ENCODE measurements at places on chromosomes 2 and 18.

- DNase-seq = no peak
Measured at GRCh38 chr2:54871457-54872107, 148.1 kb downstream of the EML6 start.

- DNase-seq = no peak
Measured at GRCh38 chr2:56008661-56009431, 85.3 kb upstream of the EFEMP1 start.

- no peak for DNase-seq
Measured at GRCh38 chr2:112904883-112905282, 6.1 kb upstream of the IL37 start.

- DNase-seq = no peak
Measured at GRCh38 chr2:119574108-119574815, 30.0 kb downstream of the CFAP221 start.

DNA sequence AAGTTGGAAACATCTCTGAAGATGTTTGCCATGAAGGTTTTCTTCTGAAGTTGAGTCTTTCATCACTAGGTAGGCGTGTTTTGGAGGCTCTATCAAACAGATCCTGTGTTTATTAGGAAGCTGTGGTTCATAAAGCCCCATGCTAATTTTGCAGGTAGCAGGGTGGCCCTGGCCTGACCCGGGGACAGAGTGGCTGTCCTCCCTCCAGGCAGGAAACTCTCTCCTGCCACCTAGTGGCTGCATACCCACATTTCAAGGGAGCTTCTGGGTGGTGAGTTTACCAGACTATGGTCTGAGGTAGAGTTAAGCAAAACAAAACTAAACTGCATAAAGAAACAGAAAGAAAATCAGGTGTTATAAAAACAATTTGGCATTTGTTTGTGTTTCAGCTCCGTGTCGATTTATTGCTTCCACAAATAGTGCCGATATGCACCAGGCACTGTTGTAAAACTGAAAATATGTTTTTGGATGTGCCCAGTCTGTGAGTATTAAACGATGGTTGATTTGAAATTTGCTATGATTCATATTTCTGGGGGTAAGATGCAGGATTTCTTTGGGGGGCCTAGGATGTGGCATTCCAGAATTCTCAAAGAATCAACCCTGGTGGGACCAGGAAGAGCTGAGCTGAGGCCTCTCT is 26.0 kb upstream of the IL37 start:
- peak; percentile 41 for DNase-seq

DNA sequence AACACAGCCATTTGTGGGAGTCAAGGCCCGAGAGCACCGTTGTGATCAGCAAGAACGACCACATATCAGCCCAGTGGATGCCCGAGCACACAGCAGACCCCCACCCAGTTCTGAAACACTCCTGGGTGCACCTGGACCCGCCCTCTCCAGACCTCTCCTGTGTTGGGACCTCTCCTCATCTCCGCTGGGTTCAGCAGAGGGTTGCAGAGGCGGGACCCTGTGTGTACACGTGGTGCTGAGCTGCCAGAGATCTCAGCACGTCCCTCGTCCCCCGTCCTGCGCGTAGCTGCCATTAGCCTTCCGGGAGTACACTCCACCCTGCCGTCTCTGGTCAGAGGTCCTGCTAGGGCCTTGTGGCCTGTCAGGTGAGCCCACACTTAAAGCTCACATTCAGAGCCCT is 51.7 kb downstream of the ADI1 start:
- DNase-seq = no peak

GRCh38 chr2:217398860-217399259 is 539.0 kb upstream of the TNP1 start:
- DNase-seq = no peak

GRCh38 chr2:200403814-200404213 is 97.3 kb downstream of the SPATS2L start:
- DNase-seq = no peak

- peak; percentile 57 for DNase-seq
Measured at GRCh38 chr2:143284087-143284675, 155.0 kb downstream of the ARHGAP15 start.

- peak; percentile 48 for DNase-seq
Measured at GRCh38 chr18:3998698-3999333, 456.3 kb downstream of the DLGAP1 start.

DNA sequence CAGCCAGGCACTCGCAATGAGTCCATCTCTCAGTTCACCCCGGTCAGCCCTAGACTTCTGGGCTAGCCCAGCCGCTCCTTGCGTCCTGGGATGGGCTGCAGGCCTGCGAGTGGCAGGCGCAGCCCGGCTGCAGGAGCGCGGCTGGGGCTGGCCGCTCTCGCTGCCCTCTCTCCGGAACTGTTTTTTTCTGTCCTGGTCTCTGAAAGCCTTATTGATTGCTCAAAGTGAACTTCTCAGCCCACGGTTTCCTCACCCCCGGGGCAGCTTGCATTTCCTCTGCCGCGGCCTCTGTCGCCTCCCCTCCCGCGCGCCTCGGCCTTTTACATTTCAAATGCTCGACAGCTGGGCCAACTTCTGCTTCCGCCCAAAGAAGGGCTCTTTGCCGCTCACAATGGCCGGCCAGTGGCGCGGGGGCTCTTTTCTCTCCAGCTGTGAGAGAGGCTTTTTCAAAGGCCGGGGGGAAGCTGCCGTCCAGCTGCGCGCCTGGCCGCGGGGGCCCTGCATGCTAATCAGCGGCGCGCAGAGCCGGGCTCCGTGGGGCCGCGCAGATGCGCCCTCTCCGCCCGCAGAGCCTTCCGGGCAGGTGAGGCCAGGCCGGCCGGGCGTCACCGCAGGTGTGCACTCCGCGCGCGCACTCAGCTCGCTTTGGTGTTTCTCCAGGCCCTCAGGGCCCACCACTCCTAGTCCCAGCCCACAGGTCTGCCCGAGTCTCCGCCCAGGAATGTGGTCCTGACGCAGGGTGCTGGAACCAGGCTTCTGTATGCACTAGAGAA is 513.8 kb downstream of the RNF144A start:
- peak; percentile 32 for DNase-seq

- no peak for DNase-seq
Measured at GRCh38 chr2:197137826-197138477, 172.6 kb downstream of the ANKRD44 start.

DNA sequence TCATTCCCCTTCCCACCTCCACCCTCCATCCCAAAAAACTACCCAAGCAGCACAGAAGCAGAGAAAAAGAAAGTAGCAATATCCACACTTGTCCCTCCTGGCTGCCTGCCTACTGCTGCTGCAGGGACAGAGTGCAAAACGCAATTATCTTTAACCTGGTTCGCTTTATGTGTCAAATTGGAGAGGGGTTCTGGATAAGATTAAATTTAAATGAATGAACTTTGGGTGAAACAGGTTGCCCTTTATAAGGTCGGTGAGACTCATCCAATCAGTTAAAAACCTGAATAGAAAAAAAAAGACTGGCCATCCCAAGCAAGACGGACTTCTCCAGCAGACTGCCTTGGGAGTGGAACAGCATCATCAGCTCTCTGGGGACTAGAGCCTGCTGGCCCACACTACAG is 62.6 kb downstream of the ANKRD44 start:
- no peak for DNase-seq

- no peak for DNase-seq
Measured at GRCh38 chr2:144320491-144320890, 199.4 kb downstream of the ZEB2 start.

DNA sequence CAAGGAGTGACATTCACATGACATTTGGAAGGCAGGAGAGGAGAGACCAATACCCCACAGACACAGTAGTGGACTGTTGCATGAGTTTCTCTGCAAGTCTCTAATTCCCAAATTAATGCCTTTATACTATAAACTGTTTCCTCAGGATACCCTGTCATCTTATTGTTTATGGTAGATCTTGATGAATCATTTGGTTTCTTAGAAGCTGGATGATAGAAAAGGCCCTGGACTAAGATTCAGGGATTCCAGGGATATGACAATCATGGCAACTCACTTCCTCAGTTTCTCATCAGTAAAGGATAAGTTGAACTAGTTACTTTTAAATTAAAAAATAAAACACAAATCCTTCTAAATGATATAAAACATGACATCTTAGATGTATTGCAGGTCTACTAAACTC is 292.5 kb downstream of the TDRD15 start:
- DNase-seq = no peak

DNA sequence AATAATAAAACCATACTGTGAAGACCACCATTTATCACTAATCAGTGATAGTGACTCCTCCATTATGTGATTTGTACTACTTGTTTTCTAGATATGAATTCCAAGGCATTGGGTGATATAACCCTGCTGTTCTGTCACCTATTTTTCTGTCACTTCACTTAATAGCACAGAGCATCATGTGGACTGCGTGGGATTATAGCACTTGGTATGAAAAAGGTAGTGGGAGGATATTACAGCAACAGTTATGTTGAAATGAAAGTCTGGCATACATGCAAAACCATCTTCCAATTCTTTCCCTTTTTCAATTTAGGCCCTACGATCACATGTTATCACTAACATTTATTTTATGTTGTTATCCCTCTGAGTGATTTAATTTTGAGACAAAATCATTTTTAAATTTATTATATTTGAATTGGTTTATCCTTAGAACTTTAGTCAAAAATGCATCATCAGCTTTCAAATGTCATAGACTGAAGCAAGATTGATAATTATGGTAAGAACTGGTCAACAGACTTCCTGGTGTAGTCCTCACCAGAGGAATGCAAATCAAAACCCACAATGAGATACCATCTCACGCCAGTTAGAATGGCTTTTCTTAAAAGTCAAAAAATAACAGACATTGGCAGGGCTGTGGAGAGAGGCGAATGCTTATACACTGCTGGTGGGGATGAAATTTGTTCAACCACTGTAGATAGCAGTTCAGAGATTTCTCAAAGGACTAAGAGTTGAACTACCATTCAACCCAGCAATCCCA is 242.6 kb downstream of the IKZF2 start:
- DNase-seq = no peak

GRCh38 chr2:133652398-133652797 is 84.1 kb upstream of the NCKAP5 start:
- DNase-seq = no peak

GRCh38 chr2:26244309-26245230 is at the start of the genes HADHA and HADHB:
Gene HADHA, minus strand, starts transcription at chr2:26244632. Its CDS starts 36 bp downstream, at chr2:26244596.
Gene HADHB, plus strand, starts transcription at chr2:26244939. Its CDS starts 9,316 bp downstream, at chr2:26254255.
- DNase-seq = peak; percentile 92

DNA sequence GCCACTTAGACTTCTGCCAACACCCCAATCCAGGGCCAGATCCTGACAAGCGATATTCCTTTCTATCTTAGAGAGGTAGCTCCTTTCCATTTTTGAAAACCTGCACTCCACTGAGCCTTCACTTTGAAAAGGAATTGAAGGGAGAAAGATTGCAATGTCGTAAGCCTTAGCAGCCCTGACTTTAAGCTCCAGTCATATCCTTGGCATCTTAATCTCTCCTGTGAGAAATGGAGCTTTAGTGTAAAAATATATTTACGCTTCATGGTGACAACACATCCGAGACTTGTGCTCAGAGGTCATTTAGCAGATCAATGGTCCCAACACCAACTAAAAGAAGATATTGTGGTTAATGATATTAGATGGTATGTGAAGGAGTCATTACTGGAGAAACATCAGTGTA is 235.8 kb upstream of the MEX3C start:
- DNase-seq = no peak

GRCh38 chr18:48318436-48318835 is 90.7 kb downstream of the ZBTB7C start:
- no peak for DNase-seq

GRCh38 chr2:2456721-2457120 is 125.6 kb upstream of the MYT1L start:
- DNase-seq = no peak

DNA sequence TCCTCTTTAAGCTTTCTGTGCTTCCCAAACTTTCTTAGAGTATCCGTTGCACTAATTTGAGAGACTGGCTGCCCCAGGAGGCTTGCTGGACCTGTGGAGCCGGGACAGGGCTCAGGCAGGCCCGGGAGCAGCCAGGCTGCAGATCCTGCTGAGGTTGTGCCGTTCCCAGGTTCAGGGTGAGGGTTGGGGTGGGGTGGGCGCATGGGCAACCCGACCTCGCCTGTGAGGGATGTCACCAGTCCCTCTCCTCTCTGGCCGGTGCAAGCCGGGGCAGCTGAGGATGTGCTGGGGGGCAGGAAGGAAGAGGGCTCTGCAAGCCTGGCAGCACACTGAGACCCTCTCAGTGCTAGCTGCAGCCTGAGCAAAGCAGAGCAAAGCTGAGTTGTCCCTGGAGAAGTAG is 57.6 kb downstream of the DYSF start:
- no peak for DNase-seq

DNA sequence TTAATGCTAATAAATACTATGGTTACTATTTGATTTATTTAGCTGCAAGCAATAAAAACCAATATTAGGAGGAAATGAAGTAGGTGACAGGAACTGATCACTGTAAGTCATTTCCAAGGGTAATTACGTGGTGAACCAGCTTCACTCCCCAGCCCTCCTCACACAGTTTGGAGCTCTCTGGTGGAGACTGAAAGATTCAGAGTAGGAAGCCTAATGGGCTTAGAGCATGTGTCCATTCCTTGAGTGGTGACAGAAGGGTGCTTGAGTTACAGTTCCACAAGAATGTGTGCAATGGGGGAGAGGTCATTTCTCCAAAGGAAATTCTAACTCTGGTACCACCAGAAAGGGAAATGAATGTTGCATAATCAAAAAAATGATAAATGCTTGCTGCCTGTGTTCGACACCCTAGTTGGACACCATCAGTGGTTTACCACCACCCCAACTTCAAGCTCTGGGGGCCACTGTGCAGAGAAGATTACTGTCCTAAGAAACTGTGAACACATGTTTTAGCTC is 285.1 kb upstream of the MMADHC start:
- no peak for DNase-seq

GRCh38 chr2:9805435-9806297 is 37.6 kb upstream of the TAF1B start:
- DNase-seq = peak; percentile 57

- no peak for DNase-seq
Measured at GRCh38 chr2:231359441-231359840, 36.1 kb upstream of the B3GNT7 start.

DNA sequence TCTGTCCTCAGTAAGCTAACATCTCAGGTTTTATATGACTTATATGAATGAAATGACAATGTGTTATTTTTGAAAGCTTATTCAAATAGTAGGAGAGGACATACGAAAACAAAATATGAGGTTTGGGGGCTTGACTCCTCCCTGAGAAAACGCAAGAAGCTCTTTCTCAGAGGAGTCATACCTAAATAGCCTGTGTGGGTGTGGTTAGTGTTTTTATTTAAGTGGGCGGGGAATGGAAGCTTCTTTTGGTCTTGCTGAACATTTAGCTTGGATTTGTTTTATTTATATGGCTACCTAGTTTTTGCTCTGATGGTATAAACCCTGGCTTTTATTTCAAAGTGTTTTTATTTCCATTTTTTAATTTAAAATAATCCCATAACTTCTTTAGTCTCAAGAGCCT is 72.1 kb upstream of the DSG1 start:
- no peak for DNase-seq

GRCh38 chr2:218418717-218419458 is at the start of gene VIL1:
Gene VIL1, plus strand, starts transcription at chr2:218419123. Its CDS starts 4,656 bp downstream, at chr2:218423779.
- DNase-seq = no peak
